ENCODE measurements at places on chromosomes 5 and 9. TPM values are rescaled to one million over a fixed set of nuclear protein-coding genes. Genes with fewer than 3 reads are reported as not detected.

GRCh38 chr9:91781116-91781515 lies 168.9 kb downstream of the ROR2 start:
- no peak for ATAC-seq

GRCh38 chr9:84851935-84852585 lies 182.5 kb downstream of the NTRK2 start:
- peak; percentile 75 for ATAC-seq

DNA sequence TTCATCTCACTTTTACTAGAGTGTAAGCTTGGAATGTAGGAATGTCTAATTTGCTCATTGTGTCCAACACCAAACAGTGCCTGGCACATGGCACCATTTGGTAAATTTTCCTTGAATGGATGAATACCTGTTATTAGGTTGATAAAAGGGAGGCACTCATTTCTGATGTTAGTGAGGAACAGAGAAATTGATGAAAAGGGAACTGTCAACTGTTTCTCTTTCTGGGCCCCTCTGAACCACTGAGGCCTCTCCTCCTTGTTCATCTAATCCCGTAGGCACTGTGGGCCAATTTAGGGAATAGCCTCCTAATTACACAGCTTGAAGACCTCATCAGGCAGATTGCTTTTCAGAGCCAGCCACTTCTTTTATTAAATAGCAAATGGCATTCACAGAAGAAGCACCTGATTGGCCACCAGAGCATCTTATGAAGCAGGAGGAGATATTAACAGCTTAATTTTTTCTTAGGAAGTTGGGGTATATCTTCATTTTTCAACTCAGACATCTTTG lies 22.6 kb downstream of the MRRF start:
- no peak for ATAC-seq

DNA sequence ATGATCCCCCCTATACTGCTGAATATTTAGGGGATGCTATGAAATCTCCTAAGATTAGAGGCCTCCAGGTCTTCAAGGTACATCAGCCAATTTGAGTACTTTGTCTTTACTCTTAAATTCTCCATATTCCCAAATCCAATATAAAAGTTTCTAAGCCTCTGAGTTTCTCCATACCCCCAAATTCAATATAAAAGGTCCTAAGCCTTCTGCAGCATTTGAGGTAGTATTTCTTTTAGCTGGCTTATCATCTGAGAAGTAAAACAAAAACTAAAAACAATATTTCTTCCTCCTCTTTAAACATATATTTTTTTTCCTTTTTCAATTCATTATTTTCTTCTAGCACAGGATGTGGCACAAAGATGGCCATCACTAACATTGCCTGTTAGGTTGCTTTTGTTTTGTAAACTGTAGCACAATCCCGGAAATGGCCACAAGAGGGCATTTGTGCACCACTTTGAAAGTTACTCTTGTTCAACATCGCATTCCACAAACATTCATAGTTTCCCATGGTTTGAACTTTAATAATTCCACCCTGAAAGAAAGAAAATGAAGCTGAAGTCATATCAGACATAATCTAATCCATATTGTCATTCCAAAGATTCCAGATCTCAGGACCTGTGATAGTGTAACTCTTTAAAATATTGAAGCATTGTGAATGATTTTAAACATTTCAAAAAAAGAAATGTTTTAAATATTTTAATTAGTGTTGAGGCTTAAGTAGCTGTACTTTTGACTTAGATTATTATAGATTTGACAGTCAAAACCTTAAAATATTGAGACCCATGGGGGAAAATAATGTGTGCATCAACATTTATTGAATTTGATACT lies 21.0 kb upstream of the SCGB3A2 start:
- peak; percentile 67 for ATAC-seq

DNA sequence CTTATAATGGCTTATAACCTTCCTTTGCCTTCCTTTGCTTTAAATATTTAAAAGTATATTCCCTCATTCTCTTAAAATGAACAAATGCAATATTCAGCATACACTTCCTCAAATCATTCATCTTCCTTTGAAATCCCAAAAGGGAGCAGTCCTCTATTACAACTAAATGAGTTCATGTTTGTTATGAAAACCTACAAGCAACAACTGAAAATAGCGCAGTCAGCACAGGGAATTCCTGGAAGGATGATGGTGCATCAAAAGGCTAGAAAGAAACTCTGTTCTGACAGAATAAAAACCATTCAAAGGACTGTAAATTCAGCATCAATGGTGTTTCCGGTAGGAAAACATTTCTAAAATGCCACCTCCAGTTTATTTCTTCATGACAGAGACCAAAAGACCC lies 3.3 kb downstream of the NR6A1 start:
- no peak for ATAC-seq

DNA sequence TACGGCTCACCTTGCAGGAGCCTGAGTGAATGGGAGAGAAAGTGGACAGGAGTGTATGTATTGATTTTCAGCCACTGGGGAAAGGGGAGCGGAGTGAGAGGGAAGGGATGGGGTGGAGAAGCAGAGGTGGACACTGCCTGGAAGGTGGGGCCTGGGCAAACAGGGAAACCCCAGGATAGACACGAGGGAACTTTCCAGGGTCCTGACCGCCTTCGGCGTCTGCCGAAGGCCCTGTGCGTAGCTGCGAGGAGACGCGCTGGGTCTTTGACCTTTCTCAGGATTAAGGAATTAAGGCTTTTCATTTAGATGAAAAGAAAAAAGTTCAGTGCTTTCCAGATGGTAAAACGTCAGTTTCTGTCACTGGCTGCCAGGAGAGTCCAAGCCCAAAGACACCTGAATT lies 134.6 kb upstream of the RAPGEF1 start:
- ATAC-seq: no peak

The CD74 gene
- total RNA-seq: 1.0 TPM

All from motor neuron (in vitro differentiated cells).